ENCODE measurements at places on chromosomes 16 and 17. TPM values are rescaled to one million over a fixed set of nuclear protein-coding genes. Genes with fewer than 3 reads are reported as not detected.

Gene CACNA1G
- total RNA-seq = 0.11 TPM

DNA sequence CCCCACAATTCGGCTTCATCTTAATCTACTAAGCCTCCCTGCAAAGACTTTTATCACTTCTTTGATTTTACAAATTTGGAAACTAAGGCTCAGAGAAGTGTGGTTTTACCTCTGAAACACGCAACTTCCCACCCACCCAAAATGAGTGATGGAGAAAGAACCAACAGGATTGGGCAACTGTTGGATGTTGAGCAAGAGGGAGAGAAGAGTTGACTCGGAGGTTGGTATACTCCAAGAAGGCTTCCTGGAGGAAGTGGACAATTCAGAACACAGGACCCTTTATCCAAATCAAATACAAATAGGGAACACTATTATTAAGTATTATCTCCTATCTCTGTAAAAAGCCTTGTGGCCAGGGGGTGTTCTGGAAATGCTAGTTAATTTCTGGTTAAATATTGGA is 323.0 kb downstream of the C16orf95 start:
- ATAC-seq = no peak
- no peaks in the 10 kb centered on the region for H3K4me1 ChIP-seq
- no peaks in the 10 kb centered on the region for H3K36me3 ChIP-seq
- no peak overlapping the region for H3K4me3 ChIP-seq
- peaks cover 34% of the 10 kb centered on the region for H3K27me3 ChIP-seq

- H3K4me1 ChIP-seq = peaks cover 4% of the 10 kb centered on the region
- ATAC-seq = no peak
- H3K27ac ChIP-seq = no peak overlapping the region
- peaks cover 3% of the 10 kb centered on the region for H3K27me3 ChIP-seq
These were observed 142.3 kb downstream of the ZFHX3 start for GRCh38 chr16:72905581-72905980.

DNA sequence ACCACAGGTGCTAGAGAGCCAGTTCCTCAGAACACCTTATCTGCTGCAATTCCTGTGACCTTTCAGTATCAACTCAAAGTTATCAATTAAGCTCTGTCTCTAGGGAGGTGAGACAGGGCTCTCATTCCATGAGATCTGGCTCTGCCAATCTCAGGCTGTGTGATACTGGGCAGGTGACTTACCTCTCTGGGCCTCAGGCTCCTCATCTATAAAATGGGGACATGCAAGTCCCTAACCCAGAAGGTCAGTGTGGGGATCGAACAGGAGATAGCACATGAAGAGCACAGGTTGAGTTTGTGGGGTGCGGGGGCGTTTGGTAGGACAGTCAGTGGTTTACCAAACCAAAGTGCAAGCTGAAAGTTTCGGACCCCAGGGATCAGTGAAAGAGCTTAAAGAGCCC is 319.3 kb upstream of the CCL2 start:
- peaks cover 15% of the 10 kb centered on the region for H3K27me3 ChIP-seq
- H3K36me3 ChIP-seq = no peaks in the 10 kb centered on the region
- no peak overlapping the region for H3K4me3 ChIP-seq
- no peak for ATAC-seq
- no peaks in the 10 kb centered on the region for H3K4me1 ChIP-seq

GRCh38 chr16:74601126-74601871 is 5.6 kb downstream of the GLG1 start:
- peaks cover 46% of the 10 kb centered on the region for H3K4me1 ChIP-seq
- peak overlapping the region; percentile 67 for H3K4me3 ChIP-seq
- ATAC-seq = peak; percentile 98
- peaks cover 39% of the 10 kb centered on the region for H3K36me3 ChIP-seq
- no peaks in the 10 kb centered on the region for H3K27me3 ChIP-seq
- H3K27ac ChIP-seq = peak overlapping the region; percentile 68

Gene NECAB2
- not detected for total RNA-seq

Gene TPSAB1
- 0.29 TPM for total RNA-seq

DNA sequence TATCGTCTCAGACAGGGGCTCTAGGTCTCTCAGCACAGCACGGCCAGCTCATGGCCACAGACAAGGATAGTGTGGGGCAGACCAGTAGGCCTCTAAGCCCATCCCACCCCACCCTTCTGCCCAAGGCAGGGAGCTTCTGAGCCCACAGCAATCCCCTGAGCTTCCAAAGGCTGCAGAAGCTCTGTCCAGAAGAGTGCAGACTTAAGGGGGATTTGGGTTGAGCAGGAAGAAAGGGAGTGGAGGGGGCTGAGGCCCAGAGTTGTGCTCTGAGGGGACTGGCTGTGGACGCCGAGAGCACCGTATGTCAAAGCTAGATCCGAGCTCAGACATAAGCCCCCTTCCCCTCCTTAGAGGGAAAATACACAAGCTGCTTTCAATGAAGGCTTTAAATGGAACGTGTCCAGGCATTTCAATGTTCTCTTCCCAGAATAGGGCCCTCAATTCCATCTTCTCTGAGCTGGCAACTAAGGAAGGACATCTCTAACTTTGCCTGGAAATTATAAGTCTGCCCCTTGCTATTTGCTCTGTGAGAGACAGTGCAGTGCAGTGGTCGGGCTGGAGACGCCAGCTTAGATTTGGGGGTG is 116.4 kb upstream of the RPL38 start:
- H3K27ac ChIP-seq = no peak overlapping the region
- H3K4me3 ChIP-seq = no peak overlapping the region
- no peak for ATAC-seq
- H3K4me1 ChIP-seq = no peaks in the 10 kb centered on the region
- H3K27me3 ChIP-seq = peaks cover 31% of the 10 kb centered on the region
- no peaks in the 10 kb centered on the region for H3K36me3 ChIP-seq

DNA sequence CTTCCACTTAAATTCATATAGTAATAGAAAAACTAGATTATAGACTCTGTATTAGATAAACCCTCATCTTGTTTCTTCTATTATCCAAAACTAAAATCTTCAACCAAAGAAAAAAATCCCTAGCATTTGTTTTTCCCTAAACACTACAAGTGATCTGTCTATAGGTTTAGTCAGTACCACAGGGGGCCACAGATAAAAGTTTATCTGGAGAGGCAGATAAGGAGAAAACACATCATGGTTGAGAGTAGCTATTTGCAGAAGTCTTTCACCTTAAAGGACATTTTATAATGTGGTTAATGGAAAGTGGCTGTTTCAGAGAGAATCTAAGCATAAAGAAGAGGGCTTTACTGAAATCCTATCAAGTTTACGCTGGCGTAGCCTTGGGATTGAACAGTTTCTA is 160.1 kb downstream of the CDK5R1 start:
- no peaks in the 10 kb centered on the region for H3K4me1 ChIP-seq
- H3K27ac ChIP-seq = no peak overlapping the region
- no peak overlapping the region for H3K4me3 ChIP-seq

Data from activated T-helper 17 cell treated with anti-CD3 and anti-CD28 coated beads, Interleukin-2, amount 50 U/mL, for 72 hours (primary cell).